ENCODE measurements at places on chromosomes 7 and 10.

DNA sequence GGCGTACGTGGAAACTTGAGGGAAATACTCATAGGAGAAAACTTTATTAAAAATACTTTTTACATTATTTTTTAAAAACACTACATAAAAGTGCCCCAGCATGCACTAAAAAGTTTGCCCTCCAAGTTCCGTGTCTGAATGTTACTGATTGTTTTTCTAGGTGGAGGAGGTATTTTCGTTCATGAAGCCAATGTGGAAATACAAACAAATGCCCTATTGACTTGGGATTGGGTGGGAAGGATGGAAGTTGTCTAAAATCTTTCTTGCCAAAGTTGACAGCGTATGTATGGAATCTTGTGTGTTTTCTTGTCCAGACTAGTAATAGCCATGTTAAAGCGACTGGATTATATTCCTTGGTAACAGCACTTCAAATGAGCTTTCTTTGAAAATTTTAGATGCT, 1.2 kb downstream of the PROSER2 start:
- DNase-seq, result no peak

DNA sequence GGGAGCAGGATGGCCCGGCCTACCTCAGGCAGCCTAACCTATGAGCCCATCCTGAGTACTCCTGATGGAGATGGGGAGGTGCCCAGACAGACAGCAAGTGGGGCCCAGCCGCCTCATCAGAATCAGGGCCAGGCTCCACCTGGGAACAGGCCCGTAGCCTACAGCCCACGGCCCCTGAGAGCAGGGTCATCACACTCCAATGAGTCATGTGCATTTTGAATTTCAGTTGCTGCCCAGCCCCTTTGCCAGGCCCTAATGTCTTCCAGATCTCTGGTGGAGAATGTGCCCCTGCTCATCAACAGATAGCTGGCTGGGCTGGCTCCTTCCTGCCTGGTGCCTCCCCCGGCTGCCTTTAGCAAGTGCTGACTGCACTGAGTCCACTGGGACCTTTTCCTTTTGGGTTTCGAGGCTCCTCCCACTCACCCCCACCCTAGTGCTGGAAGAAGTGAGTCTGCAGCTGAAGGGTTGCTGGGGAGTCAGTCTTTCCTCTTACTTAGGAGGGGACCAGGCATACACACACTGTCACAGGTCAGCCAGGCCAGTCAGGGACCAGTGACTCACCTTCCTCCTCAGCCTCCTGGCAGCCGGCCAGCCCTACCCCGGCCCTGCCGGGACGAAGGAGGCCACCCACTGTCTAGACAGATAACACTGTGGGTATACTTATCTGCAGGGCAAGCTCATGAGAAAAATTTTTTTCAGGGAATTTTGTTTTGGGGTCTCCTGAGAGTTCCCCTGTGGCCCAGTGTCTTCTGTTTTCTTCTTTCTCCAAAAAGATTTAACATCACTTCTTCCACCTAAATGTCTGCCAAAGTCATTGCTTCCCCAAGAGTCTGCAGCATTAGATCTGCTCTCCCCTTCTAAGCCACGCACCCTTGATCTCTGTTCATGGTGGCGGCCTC, 9.1 kb upstream of the ASIC3 start:
- DNase-seq, result no peak

- DNase-seq, result peak; percentile 49
Observed at GRCh38 chr7:85554236-85555178, 367.7 kb upstream of the SEMA3D start.

DNA sequence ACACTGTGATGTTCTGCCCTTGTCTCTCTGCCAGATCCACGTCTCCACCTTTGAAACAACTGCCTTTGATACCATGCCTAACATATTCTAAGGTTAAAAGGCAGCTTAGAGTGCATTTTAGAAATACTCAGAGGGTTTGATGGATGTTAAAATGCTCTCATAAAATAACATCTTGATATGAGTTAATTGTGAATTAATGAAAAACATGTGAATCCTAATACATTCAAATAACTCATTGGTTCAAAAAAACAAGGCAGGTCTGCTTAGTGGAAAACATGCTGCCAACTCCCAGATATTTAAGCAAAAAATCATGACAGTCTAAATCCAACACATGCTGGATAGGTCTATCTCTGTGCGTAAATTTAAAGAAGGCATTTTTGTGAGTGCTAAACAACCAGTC, 291.8 kb downstream of the AHR start:
- no peak for DNase-seq
